Right renal cortex interstitium (tissue), 3 donors: ENCODE measurements at places on chromosomes 16 and 17.

DNA sequence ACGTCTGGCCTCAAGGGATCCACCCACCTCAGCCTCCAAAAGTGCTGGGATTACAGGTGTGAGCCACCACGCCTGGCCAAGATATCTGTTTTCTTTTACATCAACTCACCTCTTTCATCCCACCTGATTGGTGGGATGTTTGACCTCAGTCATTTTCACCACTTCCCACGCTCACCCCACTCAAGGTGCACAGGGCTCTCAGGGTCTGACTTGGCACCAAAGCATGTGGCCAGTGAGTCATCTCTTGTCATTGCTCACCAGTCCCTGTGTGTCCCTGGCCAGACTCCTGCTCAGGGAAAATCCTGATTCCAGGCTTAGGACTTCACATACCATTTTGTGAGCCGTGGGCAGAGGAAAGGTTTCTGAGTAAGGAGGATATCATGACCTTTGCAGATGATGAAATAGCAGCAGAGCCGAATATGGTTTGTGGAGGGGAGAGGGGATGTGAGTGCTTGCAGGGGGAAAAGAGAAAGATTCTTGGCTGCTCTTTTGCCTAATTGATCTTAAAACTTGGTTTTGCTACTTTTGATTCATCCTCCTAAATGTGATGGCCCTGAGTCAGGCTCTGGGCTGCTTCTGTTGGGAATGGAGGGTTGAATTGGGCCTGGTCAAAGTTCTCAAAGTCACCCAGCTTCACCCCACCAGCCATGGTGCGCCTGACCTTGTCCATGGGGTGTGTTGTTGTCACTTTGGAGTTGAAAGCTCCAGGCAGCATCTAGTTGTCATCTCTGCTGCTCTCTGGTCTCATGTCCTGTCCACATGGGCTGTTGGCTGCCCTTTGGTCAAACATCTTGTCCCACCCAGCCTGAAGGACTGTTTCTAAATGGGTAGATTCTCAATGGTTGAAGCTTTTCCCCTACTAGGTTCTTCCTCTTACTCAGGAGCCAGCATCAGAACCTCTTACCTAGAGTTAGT lies 6.0 kb upstream of the KCNH6 start:
- DNase-seq: no peak

- no peak for DNase-seq
Observed at GRCh38 chr16:8459085-8459733, 131.1 kb downstream of the TMEM114 start.

GRCh38 chr17:31580706-31581490 lies 189.4 kb downstream of the RAB11FIP4 start:
- no peak for DNase-seq

- DNase-seq: no peak
Observed at GRCh38 chr16:69116906-69117305, 11.5 kb downstream of the HAS3 start.

- DNase-seq: no peak
Observed at GRCh38 chr17:54907376-54907775, 6.7 kb downstream of the TOM1L1 start.

- no peak for DNase-seq
Observed at GRCh38 chr17:75698659-75699058, 22.6 kb upstream of the ITGB4 start.

GRCh38 chr17:51908841-51909537 lies 249.5 kb downstream of the CA10 start:
- no peak for DNase-seq

DNA sequence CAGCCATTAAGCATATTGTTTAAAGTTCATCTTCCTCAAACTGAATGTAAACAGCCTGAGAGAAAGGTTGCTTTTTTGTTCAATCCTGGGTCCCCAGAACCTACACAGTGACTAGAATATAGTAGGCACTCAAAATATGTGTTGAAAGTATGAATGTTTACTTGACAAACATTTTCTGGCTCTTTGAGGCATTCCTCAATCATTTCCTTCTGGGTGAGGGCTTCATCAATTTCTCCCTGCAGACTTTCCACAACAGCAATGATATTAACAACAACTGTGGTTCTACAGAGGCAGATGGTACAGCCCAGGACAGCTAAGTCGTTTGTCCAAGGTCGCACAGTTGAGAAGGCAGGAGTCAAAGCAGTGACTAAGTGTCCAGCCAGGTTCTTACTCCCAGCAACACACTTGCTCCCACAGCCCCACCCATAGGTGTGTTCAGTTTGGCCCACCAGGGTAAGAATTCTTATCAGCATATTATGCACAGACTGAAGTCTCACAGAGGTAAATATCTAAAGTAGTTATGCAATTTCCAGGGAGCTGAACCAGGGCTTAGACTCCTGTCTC lies 61.1 kb downstream of the HS3ST3B1 start:
- DNase-seq: no peak

- no peak for DNase-seq
Observed at GRCh38 chr17:81402530-81402941, 7.3 kb downstream of the BAHCC1 start.

GRCh38 chr17:68511254-68511670 lies 968 bp upstream of the PRKAR1A start:
- DNase-seq: peak; percentile 57

DNA sequence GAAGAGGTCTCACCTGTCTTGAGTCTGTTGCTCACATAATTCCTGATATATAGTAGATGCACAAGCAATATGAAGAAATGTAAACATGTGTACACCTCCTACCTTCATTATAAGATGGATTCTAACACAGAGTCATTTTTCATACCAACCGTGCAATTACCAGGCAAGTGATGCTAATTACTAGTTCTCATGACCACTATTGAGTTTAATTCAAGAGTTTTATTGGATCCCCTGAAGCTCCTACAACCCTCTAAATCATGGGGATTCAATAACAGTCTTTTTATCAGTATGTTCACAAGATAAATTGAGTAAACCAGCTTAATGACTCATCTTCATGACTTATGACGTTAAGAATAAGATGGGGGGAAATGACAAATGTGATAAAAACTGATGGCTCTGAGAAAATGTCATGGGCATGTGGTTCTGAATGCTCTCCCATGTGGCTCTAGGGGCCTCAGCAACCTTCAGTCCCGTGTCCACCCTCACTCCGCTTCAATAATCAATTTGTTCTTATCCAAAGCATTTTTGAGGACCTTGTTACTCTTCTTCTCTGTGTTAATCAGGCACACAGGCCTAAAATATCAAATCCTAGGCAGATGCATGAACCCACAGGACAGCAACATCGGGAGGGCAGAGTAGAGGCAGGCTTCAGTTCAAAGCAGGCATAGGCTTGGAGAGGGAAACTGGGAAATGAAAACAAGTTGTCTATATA lies 42.8 kb downstream of the PRAC1 start:
- no peak for DNase-seq

DNA sequence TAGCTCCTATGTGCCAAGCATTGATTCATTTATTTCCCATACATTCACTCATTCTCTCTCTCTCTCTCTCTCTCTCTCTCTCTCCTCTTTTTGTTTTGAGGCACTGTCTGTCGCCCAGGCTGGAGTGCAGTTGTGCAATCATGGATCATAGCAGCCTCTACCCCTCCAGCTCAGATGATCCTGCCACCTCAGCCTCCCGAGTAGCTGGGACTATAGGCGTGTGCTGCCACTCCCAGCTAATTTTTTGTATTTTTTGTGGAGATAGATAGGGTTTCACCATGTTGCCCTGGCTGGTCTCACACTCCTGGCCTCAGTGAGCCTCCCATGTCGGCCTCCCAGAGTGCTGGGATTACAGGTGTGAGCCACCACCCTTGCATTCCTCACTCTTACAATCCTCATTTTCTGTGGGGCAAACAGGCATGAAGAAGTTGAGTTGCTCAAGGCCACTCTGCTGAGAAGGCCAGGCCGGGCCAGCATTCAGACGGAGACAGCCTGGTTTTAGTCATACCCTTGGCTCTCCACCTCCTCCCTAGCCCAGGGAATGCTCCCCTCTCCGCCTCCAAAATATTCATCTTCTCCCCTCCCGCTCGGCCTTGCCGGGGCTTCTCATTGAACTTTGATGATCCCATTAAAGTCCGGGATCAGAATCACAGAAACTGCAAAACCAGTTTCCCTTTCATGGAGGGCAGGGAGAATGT lies 765 bp upstream of the PRM2 start:
- no peak for DNase-seq

DNA sequence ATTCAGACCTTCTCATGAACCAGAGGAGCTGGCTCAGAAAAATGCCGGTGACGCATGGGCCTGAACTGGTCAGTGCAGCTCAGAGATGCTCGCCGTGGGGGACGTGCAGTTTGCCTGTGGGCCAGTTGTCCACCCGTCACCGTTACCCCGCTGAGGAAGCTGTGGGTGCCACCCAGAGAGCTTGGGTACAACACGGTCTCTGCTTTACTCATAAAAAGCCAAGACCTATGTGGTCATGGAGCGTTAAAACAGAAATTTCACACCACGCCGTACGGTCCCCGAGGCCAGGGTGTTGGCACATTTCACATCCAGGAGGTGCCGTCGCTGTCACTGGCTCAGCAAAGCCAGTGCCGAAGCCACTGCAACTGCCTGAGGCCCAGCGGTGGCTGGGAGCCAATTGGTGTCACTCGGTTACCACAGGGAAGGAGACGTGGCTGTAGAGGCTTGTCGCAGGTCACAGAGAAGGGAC lies 120.9 kb downstream of the METRNL start:
- DNase-seq: no peak

GRCh38 chr17:8680466-8681169 lies 50.1 kb upstream of the MYH10 start:
- no peak for DNase-seq

- DNase-seq: no peak
Observed at GRCh38 chr17:80586846-80587228, 42.2 kb downstream of the RPTOR start.

- DNase-seq: no peak
Observed at GRCh38 chr17:41176744-41177387, 1.2 kb downstream of the KRTAP4-2 start.

DNA sequence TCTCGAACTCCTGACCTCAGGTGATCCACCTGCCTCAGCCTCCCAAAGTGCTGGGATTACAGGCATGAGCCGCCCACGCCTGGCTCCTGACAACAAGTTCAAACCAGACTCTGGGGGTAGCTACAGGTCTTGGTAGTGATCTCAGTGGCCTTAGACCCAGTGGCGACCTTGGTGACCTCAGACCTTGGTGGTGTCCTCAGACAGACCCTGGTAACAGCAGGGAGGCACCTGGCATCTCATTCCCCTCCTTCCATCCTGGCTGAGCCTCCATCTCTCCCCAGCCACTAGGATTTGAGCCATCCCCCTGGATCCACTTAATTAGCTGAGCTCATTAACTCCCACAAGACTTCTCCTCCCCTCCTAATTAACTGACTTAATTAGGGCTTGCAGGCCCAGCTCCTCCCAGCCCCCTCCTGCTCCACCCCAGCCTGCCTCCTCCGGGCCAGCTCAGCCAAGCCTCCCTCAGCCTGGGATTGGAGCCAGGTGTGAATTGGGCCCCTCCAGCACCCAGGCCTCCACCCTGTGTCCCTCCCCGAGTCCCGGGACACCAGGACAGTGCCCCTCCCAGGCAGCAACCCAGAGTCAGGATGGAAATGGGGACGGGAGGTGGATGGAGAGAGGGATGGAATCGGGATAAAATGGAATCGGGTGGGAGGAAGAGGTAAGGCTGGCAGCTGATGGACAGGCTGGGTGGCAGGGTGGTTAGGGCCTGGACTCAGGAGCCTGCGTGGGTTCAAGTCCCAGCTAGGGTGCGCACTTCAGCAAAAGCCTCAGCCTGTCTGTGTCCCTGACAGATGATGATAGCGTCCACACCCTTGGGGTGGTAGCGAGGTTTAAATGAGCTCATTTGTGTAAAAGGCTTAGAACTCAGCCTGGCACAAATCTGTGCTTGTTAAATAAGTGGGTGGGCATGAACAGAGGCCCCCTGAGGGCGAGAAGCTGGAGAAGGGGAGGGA lies 11.2 kb upstream of the SBK1 start:
- DNase-seq: no peak

GRCh38 chr17:48539177-48539576 lies 5.7 kb downstream of the HOXB2 start:
- DNase-seq: no peak

DNA sequence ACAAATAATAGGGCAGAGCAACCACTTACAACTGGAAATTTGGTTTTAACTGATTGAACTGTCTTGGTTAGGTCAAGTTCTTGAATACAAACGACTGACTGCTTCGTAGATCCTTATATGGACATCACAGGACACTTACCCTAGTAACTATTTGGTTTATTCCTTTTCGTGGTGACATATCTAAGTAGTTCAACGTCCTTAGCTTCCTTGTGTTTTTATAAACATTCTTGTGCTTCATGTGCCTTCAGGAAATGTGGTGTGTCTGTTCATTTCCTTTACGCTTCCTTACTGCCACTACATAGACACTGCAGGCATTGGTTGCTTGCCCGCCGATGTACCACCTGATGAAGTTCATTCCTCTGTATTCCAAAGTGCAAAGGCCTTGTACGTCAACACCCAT lies 59.3 kb downstream of the USP10 start:
- DNase-seq: no peak

DNA sequence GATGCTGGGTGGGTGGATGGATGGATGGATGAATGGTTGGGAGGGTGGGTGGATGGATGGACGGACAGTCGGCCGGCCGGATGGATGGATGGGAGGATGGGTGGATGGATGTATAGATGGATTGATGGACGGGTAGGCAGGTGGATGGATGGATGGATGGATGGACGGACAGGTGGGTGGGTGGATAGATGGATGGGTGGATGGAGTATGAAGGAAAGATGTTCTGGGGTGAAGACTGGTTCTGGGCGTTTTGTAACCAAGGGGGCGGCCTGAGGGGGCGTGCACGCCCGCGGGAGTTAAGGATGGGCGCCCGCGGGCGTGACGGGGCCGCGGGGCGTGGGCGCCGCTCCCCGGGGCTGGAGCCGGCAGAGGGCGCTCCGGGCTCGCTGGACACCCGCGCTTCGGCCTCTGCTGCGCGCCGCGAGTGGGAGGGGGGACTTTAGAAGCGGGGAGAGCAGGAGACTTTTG lies at the start of gene NECAB2:
Gene NECAB2, plus strand, starts transcription at position 407 of the 468 bp plus-strand sequence. CDS start 405 bp downstream, outside the sequence.
- DNase-seq: no peak

DNA sequence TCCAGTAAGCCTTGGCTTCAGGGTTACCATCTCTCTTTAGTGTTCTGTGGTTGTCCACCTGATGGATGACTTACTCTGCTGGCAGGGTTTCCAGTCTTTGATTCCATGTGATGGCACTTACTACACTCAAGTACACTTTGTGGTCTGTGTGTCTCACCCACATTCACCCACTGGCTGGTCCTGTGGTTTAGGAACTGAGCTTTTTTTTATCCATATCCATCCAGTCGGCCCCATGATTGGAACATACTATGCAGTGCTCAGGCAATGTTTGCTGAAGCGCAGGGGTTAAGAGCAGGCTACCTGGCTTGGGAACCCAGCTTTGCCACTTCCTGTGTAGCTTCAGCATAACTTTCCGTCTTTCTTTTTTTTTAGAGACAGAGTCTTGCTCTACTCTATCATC lies 2.8 kb upstream of the FUS start:
- no peak for DNase-seq

- no peak for DNase-seq
Observed at GRCh38 chr16:50224286-50224685, 42.1 kb upstream of the ADCY7 start.
